ENCODE measurements at places on chromosomes 3 and 15.

DNA sequence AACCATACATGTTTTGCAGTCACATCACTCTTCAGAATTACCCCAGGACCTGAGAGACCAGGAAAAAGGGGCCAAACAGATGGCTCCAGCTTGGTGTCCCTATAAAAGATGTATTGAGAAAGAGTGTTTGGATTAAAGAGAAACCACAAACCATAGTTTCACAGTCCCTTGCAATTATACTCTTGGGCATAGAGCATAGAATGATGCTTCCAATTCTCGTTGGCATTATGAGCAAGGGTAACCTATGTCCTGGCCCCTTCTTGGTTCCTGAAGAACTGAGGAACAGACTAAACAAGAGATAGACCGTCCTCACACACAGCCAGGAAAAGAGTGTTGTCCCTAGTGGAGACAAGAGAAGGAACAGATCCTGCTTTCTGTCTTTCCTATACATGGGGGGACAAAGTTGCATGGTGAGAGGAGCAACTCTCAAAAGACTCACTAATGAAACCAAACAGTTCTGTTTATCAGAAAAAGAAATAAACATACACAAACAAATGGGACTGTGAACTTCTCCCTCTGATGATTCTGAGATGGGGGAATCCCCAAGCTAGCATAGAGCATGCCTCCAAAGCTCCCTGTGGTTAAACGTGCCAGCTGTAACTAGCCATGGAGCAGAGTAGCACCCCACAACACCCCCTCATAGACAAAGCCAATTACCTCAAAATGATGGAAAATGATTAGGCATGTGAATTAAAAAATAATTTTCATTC lies 908.6 kb downstream of the NTRK3 start:
- H3K27ac ChIP-seq: no peak overlapping the region
- no peaks in the 10 kb centered on the region for H3K27me3 ChIP-seq
- peaks cover 9% of the 10 kb centered on the region for H3K4me1 ChIP-seq
- H3K36me3 ChIP-seq: no peaks in the 10 kb centered on the region
- DNase-seq: no peak

DNA sequence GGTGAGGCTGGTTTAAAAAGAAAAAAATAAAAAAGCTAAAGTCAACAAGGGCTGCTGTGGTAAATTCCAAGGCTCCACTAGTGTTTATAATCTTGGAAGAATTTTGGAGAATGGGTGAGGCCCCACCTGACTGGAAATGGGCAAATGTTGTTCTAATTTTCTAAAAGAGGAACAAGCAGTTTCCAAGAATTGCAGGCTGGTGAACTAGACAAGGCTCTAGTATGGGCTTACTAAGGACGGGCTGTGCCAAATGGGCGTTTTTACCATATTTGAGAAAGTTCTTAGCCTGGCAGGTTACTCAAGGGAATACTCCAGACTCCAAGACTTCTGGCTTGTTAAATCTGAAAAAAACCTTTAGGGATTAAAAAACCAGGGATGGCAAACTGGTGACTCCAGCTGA lies 67.0 kb upstream of the ABHD2 start:
- peaks cover 6% of the 10 kb centered on the region for H3K4me1 ChIP-seq
- H3K27me3 ChIP-seq: no peaks in the 10 kb centered on the region
- DNase-seq: no peak
- no peak overlapping the region for H3K27ac ChIP-seq
- H3K4me3 ChIP-seq: no peak overlapping the region
- H3K36me3 ChIP-seq: no peaks in the 10 kb centered on the region

DNA sequence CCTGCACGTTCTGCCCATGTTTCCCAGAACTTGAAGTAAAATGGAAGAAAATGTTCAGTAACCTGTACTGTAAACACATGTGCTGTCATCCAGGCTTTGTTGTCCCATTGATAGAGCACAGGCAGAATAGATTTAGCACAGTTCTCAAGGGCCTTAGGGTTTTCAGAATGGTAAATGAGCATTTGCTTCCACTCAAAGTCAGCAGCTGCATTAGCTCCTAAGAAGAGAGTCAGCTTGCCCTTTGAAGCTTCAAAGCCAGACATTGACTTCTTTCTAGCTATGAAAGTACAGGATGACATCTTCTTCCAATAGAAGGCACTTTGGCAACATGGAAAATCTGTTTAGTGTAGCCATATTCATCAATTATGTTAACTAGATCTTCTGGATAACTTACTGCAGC lies 76.2 kb upstream of the TMEM108 start:
- no peaks in the 10 kb centered on the region for H3K36me3 ChIP-seq
- H3K27me3 ChIP-seq: no peaks in the 10 kb centered on the region
- no peak overlapping the region for H3K4me3 ChIP-seq
- H3K4me1 ChIP-seq: no peaks in the 10 kb centered on the region
- no peak for DNase-seq

GRCh38 chr3:130758624-130759369 lies 12.2 kb upstream of the PIK3R4 start:
- H3K36me3 ChIP-seq: no peaks in the 10 kb centered on the region
- H3K4me1 ChIP-seq: no peaks in the 10 kb centered on the region
- no peaks in the 10 kb centered on the region for H3K27me3 ChIP-seq
- no peak for DNase-seq

DNA sequence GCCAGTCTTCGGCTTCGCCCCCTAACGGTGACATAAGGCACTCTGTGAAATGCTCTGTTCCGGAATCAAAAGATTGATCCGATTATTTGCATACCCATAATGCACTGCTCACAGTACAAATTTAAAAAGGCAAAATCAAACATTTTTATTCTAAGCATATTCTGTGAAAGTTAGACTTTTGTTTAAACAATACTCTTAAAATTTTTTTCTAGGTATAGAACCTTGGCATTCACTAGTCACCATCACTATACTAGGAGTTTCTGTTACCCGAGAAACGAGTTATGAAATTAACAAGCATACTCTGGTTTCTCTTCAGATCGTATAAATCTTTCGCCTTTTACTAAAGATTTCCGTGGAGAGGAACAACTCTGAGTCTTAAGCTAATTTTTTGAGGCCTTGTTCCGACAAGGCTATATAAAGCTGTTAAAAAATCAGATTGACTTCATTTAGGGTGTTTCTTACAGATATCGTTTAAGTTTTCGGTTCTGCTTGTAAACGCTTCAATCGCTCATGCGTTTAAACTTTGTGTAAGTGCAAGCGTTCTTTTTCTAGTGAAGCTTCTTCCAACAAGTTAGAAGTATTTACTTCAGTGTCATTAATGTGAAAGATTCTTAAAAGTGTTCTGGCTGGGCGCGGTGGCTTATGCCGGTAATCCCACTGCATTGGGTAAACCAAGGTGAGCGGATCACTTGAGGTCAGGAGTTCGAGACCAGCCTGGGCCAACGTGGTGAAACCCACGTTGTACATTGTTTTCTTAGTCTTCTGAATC lies at the start of gene RNU5B-1:
RNU5B-1 (plus strand) TSS at position 297 of the 769 bp plus-strand sequence.
- H3K4me3 ChIP-seq: peak within 1 kb of the TSS; percentile 7
- H3K27ac ChIP-seq: peak within 1 kb of the TSS; percentile 97
- no peaks in the 10 kb centered on the region for H3K36me3 ChIP-seq
- H3K27me3 ChIP-seq: no peaks in the 10 kb centered on the region
- no peaks in the 10 kb centered on the region for H3K4me1 ChIP-seq

GRCh38 chr15:39451121-39451688 lies 129.7 kb upstream of the THBS1 start:
- no peak overlapping the region for H3K27ac ChIP-seq
- no peaks in the 10 kb centered on the region for H3K4me1 ChIP-seq
- no peak overlapping the region for H3K4me3 ChIP-seq

DNA sequence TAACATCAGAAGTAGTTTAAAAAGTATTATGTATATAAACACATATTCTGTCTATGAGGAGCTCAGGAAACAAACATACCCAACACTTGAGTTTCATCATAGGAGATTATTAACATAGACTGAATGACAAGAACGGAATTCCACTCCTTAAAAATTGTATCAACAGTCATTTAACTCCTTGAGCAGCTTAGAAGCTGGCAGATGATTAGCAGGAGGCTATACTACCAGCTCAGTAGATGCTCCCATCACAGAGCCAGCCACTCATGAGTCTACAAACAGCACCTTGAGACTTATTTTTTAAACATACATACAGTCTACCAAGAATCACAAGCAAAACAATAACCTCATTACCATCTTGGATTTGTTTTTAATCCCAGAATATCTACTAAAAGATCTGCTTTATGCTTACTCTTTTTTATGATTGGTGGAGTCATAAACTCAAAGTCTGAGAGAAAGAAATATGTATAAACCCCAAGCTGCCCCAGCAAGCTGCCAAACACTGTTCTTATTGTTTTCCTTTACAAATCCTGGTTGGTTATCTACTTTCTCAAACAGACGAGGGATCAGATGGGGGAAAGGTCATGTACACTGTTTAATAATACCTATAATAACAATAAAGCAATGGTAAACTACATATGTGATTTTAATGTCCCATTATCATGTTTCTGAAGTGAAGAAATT lies 59.5 kb downstream of the CBLB start:
- H3K4me3 ChIP-seq: no peak overlapping the region
- H3K27me3 ChIP-seq: no peaks in the 10 kb centered on the region
- no peaks in the 10 kb centered on the region for H3K36me3 ChIP-seq
- no peak for DNase-seq
- no peaks in the 10 kb centered on the region for H3K4me1 ChIP-seq
